ENCODE measurements at places on chromosomes 2 and 18. TPM values are rescaled to one million over a fixed set of nuclear protein-coding genes. Genes with fewer than 3 reads are reported as not detected.

DNA sequence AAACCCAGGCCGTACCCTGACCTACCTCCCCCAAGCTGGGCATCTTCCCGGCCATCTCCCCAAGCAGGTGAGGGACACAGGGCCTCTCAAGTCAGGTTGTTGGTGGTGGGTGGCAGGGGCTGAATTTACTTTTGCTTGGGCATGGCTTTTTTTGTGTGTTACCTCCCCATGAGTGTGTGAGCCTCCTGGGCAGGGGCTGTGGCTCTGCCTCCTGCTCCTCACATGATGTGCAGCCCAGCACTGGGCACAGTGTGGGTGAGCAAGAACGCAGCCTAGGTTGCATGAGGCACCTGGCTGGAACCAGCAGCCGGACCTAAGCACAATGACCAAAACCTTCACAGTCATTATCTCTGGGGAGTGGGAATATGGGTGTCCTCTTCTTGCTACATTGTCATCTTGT lies 22.3 kb downstream of the CELF4 start:
- DNase-seq: no peak

- peak; percentile 58 for DNase-seq
Measured at GRCh38 chr2:25306777-25307368, 34.9 kb downstream of the DNMT3A start.

- DNase-seq: no peak
Measured at GRCh38 chr2:190530248-190530900, 4.1 kb downstream of the NEMP2 start.

DNA sequence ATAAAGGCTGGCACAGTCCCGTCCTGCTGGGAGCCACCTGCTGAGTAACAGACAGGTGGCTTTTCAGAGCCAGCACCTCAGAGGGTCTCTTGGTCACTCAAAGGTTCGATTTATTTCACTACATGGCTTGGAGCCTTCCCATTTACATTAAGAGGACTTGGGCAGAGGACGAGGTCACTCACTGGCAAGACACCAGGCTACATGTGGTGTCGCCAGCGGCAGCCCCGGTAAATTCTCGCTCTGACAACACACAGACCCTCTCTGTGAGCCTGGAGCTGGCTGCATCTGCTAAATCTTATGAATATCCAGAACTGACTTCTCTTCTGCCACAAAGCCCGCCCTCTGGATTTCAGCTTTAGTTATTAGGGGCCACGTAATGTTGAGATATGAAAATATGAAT lies 254.7 kb downstream of the VAPA start:
- no peak for DNase-seq

GRCh38 chr2:134320930-134321329 lies 67.1 kb downstream of the MGAT5 start:
- DNase-seq: no peak

PPP1R7 gene
- 358 TPM for polyA plus RNA-seq

WDR35 gene
- polyA plus RNA-seq: 23.6 TPM

TMBIM1 gene
- 77.6 TPM for polyA plus RNA-seq

KCNK3 gene
- 1.5 TPM for polyA plus RNA-seq

KCNS3 gene
- 12.1 TPM for polyA plus RNA-seq
